GM19239 (cell line): ENCODE measurements at places on chromosomes 7 and 10.

- no peak for DNase-seq
Measured at GRCh38 chr7:87148332-87148955, 3.8 kb upstream of the DMTF1 start.

- no peak for DNase-seq
Measured at GRCh38 chr10:131996466-131997365, 15.0 kb upstream of the BNIP3 start.

DNA sequence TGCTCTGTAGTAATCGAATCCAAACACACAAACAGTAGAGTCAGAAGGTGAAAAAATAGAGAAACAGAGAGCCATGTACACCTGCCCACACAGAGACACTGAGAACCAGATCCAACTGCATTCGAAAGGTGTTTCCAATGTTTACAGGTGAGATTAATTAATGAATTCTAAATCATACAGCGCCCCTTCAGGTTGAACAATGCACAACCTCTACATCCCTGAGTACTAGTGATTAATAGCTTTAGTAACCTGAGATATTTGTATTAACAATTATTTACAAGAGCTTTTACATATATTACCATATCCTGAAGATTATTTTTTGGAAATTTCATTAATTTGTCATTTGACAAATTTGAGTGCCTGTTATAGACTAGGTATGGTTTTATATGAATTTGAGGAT is 7.6 kb upstream of the MRC1 start:
- DNase-seq = no peak

GRCh38 chr7:150994838-150995510 is 4.2 kb downstream of the NOS3 start:
- no peak for DNase-seq

DNA sequence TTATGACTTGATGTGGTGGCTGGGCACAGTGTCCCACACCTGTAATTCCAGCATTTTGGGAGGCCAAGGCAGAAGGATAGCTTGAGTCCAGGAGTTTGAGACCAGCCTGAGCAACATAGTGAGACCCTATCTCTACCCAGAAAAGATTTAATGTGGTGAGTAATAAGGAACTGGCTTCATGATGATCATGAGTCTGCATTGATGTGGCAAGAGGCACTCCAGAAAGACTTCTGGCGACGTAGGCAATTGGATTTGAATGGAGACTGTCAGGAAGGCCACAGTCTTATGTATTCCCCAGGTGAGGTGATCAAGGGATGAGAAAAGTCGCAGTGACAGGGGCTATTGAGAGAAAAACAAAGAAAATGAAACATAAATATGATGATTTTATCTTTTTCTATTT is 138.0 kb downstream of the CACNB2 start:
- DNase-seq = no peak

DNA sequence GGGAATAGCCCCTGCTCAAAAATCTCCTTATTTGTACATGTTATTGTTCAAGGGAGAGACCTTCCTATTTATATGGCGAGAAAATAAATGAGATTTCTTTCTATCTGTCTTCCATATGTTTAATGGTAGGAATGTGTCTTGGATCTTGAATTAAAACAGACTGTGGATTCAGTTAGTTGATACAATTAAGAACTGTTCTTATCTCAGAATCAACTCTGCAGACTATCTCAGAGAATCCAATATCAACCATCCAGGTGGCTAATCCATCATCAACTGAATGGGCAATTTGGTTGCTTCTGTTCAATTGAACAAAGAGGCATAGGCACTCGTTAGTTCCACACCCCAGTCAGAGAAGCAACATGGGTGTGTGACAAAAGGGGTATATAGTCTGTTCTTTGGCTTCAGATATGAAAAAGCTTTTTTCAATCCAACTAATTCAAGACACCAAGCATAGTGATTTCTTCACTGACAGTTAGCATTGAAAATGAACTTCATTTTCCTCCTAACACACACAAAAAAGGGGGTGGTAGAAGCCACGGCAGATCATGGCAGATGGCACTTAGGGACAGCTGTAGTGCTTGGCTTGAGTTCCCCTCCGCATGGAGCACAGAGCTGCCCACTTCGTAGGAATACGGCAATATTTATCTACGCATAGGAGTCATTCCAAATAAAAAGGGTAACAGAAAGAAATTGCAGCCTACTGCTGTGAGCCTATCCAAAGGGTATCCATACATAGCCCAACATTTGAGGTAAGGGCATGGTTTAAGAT is 135.9 kb downstream of the KIAA1217 start:
- no peak for DNase-seq

DNA sequence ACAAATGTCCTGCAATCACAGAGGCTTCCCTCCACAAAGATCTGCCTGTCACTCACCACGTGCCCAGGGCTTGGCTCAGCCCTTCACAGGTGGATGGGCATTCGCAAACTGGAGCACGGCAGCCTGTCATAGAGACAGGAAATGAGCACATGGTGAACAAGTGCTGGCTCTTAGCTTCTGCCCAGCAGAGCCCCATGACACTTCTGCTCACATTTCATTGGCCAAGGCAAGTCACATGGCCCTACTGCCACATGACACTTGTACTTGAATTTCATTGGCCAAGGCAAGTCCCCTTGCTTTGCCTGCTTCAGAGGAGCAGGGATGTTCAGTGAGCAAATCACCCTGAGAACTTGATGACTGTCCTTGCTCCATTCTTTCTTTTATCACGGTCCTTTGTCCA is 110.8 kb upstream of the PPP2R2D start:
- DNase-seq = no peak

- DNase-seq = no peak
Measured at GRCh38 chr7:5692112-5692844, 89.2 kb downstream of the RNF216 start.

DNA sequence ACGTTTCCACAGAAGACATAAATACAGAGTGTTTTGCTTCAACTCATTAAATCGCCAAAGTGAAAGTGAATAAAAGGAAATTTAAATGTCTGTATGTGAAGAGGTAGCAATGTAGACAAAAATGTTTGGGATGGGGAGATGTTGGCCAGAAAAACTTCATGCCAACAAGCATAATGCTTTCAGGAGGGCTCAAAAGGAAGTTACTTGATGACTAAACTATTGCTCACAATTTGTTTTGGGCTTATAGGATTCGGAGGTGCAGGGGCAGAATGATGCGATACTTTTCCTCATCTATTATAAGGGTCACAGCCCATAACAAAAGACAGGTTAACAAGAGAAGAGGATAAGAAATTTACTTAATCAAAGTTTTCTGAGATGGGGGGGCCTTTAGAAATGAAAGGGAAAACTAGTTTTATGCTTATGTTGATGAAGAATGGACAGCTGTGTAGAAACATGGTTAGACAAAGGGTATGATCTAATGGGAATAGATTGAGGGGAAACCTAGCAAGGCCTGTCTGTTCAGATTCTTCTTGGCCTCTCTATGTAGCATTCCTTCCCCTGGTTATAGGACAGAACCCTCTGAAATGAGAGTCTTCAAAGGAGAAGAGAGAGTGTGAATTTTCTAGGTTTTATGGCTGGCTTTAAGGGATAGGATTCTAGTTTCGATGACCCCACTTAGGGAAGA is 898.6 kb downstream of the LRMDA start:
- DNase-seq = no peak

GRCh38 chr10:53601260-53601875 is 828.8 kb upstream of the MBL2 start:
- no peak for DNase-seq

DNA sequence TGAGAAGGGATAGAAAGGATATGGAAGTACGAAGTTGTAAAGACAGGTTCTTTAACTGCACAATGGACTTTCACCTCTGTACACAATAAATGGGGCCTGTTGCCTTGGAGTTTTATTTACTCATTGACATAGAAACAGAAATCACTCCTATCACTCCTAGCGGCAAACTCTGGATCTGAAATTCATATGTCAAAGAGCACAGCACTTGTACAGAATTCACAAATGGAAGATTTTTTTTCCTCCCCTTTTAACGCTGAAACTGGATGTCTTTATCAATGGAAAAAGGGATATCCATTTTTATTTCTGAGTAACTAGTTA is 18.2 kb downstream of the NT5C3A start:
- DNase-seq = no peak
